Kasumi-1 (cell line): ENCODE measurements at places on chromosomes 1 and 21.

DNA sequence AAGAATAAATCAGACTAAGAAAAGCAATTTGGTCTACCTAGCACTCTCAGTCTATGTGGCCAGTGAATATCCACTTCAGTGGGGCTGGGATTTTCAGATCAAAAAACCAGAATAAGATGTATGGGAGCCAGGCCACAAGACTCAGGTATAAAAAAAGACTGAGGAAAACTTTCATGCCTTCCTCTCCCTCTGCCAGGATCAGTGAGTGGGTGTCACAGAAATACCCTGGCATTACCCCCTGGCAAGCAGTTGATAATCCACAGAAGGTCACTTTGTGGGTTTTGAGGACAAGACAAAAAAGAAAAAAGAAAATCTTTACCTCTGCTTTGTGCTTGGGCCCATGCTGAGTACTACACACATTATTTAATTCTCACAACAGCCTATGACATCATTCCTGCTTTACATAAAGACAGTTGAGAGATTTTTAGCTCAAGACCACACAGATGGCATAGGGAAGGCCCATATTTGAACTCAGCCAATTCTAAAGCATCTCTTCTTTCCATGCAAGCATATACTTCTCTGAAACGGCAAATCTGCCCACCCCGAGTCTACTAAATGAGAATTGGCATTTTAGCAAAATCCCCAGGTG is 57.6 kb downstream of the DESI2 start:
- no peak for DNase-seq

DNA sequence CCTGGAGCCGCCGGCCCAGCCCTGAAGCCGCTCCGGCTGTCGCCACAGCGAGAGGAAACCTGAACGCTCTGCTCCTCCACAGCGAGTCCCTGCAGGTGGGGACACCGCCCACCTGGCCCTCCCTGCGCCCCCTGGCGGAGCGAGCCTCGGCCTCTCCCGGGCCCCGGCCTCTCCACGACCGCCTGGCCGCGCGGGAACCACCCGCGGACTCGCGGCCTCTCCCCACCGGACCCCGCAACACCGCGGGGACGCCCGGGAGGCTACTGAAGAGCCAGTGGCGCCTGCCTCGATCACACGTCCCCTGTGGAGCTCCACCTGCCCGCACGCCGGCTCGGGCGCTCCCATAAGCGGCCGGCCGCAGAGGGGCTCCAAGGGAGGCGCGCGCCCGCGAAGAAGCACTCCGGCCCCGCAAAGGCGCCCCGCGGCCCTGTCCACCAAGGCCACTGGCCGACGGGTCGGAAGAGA is 109.6 kb downstream of the KCNN3 start:
- DNase-seq, result no peak

DNA sequence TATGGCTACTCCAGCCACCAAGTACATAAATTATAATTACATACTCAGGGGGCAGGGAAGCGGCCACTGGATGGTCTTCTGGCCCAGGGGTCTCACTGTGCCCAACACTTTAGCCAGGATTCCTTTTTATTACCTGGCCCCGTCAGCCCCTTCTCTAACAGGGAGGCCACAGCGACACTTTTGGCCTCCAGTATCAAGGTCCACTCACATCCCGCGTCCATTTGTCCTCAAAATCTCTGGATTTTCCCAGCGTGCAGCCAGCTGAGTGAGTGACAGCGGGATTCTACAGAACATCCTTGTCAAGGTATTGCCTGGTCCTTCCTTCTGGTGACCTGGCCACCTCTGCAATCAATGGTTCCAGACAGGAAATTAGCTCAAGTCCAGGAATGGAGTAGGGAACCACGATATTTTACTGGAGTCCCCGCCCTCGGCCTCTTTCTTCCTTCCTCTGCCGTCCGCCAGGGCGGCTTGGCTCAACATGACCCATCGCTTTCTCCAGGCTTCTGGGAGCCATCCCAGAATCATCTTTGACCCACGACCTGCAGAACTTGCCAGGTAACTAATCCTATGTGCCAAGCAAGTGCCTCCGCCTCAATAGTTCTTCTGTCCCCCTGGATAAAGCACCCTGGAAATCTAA is 2.7 kb upstream of the COL6A2 start:
- DNase-seq, result no peak

GRCh38 chr1:5555853-5556252 is 436.4 kb downstream of the NPHP4 start:
- DNase-seq, result no peak

DNA sequence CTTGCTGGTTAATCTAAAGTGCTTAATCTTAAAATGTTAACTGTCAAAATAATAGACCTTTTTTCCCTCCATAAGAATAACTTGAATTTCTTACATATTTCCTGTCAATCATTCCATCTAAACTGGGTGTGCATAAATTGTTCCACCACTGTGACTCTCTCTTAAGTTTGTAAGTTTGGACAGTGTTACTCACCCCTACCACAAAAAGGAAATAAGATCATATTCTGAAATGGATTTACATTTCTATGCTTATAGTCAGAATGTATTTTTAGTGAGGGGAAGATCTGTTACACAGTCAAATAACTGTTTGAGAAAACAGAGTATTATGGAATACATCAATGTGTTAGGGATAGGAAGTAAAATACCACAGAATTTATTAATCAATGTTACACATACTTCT is 109.6 kb upstream of the DPYD start:
- DNase-seq, result no peak

DNA sequence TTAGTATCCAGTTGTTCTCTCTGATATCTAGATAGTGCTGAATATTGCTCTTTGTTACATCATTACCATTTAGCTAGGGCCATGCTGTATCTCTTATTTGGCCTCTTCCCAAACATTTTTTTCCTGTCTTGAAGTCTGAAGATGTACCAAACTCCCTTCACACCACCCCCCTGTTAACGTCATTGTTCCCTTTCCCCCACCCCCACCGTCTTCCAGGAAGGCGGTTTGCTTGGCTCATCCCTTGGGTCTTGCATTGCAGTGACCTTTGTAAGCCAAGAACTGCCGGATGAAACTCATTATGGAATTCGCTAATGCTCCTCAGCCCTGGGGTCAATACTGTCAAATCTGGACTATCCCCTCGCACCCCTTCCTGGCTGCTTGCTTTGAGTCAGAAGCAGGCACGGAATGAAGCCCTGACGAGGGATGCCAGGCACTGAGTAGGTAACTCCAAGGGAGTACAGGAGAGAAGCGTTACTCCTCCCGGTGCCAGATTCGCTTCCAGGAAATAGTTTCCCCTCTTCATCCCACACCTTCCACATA is 283.1 kb downstream of the TM2D1 start:
- DNase-seq, result no peak

DNA sequence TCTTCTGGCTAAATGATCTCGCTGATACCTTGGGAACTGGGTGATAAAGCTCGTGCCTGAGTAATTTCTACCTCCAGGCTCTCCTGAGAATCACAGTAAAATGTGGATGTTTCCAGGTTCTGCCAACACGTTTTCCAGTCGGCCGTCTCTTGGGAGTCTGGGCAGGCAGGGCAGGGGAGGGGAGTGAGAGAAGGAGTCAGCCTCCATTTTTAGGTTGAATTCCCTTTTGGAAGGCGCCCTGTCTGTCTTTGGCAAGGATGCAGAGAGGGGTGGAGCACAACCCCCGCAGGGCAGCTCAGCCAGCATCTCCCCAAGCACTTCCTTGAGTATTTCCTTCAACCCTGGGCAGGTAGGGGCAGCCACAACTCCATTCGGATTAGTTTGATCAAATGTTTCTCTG is 15.5 kb upstream of the ACTRT2 start:
- DNase-seq, result no peak

GRCh38 chr1:203584035-203584434 is 42.6 kb upstream of the ATP2B4 start:
- no peak for DNase-seq

- DNase-seq, result no peak
Measured at GRCh38 chr1:95655321-95656020, 421.5 kb downstream of the RWDD3 start.

DNA sequence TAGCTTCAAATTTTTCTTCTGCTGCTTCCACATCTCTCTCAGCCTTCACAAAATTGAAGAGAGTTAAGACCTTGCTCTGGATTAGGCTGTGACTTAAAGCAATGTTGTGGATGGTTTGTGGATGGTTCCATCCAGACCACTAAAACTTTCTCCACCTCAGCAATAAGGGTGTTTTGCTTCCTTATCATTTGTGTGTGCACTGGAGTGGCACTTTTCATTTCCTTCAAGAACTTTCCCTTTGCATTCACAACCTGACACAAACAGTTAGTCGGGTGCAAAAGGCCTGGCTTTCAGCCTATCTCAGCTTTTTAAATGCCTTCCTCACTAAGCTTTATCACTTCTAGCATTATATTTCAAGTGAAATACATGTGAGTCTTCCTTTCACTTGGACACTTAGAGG is 30.3 kb downstream of the DENND1B start:
- no peak for DNase-seq

- peak; percentile 97 for DNase-seq
Measured at GRCh38 chr1:32992489-32993323, 28.1 kb upstream of the RNF19B start.

DNA sequence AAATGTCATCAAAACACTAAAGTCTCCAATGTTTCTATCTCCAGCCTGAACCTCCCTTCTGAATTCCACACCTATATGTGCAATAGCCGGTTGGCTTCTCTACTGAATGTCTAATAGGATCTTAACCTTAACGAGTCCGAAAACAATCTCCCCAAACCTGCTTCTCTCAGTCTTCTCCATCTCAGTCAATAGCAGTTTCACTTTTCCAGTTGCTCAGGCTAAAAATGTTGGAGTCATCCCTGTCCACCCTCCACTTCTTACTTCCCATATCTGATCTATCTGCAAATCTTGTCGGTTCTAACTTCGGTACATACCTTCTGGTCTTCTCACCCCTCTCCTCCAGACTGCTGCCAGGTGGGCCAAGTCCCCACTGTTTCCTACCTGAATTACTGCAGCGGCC is 25.5 kb upstream of the CITED4 start:
- no peak for DNase-seq

DNA sequence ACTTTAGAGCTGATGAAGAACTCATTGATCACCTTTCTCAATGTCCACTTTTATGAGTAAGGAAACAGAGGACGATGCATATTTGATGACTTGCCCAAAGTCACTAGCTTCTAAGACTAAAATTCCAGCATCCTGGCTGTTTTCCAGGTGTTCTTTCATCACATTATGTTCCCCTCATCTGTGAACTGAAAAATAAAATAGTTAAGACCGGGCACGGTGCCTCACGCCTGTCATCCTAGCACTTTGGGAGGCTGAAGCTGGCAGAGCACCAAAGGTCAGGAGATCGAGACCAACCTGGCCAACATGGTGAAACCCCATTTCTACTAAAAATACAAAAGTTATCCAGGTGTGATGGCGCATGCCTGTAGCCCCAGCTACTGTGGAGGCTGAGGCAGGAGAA is 297.5 kb downstream of the DUSP10 start:
- DNase-seq, result no peak

DNA sequence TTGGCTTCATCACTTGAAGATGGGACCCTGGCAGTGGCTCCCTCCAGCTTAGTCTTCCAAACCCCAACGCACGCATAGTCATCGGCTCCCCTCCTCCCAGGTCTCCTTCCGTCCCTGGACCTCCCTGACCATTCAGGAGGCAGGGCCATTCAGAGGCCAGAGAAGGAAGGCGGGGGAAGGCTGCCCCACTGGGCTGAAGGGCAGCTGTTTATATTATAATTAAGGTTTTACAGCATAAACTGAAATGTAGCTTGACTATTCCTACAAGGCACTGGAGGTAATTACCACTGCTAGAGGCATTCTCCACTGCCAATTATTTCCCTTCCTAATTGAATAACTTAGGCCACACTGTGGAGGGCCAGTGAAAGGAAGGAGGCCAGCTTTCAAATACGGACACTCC is 170.6 kb upstream of the PROX1 start:
- no peak for DNase-seq

- DNase-seq, result no peak
Measured at GRCh38 chr1:67536957-67537666, 106.9 kb upstream of the SERBP1 start.

DNA sequence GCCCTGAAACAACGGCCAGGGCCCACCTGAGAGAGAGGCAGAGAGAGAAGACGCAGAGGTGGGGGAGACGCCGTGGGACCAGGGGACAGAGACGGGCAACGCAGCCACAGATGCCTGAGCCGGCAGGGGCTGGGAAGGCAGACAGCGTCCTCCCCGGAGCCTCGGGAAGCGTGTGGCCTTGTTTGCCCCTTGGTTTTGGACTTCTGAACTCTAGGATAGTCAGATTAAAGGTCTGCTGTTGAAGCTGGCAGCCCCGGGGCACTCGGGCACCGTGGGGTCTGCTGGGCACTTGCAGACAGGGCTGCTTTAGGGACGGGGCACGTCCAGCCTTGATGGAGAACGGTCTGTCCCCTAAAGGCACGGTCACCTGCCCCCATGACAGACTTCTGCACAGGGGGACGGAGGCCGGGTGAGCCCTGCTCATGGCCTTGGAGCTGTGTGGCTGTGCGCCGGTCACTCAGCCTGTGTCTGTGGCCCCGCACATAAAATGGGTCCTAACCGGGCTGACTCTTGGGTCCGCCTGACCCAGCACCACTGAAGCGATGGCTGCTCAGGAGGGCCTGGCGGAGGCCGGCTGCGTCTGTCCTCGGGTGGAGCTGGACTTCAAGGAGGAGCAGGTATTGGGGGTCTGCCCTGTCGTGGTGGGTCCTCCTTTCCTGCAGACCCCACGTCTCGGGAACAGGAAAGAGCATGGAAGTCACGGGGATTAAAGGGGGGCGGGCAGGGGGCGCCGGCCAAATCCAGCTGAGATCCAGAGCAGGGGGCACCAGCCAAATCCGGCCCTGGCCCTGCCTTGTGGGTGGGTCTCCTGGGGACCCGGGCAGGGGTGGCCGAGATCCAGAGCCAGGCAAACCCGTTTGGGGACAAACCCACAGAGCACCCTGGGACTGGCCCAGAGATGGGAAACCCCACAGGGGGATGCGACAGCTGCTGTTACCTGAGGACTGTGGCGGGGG is 9.6 kb upstream of the RNF223 start:
- DNase-seq, result no peak

DNA sequence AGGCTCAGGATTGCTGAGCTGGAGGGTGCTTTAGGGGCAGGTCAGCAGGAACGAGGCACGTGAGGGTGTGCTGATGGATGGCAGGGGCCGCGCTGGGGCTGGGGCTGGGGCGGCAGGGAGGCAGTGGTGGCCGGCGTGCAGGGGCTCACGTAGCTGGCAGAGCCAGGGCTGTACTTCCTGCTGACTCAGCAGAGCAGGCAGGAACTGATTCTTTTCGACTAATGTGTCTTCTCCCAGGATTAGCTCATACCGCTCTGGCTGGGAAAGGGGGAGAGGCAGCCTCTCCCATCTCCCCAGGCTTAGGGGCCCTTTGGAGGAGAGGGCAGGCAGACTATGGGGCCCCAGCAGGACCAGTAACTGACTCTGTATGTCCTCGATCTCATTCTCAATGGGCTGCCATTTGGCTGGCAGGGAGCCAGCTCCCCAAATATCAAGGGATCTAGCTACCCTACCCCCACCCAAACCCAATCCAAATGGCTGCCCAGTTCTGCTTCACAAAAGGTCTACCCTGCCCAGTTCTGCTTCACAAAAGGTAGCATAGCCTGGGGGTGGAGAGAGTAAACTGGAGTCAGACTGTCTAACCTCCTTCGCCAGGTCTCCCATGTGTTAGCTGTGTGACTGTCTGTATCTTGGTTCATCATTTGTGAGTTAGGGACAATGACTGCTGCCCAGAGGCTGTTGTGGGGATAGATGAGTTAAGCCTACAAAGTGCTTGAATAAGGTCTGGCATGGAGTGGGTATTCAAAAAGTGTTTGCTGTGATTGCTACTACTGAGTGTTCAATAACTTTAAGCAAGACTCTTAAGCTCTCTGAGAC is 100.1 kb upstream of the SLC2A1 start:
- DNase-seq, result peak; percentile 14
